NCI-H187 (cell line): ENCODE measurements at places on chromosomes 6 and 20.

DNA sequence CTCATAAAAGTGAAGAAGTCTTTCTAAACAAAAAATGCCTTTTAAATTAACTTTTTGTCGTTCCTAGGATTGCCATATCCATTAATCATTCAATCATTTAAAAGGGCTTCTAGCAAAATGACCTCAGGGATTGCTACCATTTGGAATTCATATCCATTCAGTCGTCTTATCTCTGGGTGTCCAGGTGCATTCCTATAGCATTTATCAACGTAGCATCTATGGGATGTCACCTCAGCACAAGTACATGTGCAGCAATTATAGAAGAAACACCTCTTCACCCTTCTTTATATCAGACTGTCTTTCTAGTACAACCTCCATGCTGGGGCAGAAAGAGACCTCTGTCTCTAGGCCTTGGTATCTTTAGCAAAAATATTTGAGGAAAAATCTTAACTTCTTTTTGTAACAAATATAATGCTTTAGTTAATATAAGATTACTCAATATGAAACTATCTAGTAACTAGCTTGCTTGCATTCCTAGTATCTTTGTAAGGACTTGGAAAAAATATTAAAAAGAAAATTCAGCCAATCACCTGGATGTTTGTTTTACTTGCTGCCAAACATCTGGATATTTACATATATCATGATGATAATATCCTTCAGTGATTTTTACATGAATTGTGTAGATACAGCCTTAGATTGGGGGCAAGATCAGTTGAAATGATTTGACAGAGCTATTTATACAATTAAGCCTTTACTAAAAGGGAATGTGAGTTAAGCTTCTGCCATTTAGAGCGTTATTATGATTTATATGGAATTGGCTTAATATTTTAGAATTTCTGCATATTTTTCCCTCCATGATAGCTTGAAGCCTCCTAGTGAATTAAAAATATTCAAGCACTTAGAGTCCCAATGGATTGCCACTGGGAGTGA is 356.8 kb downstream of the HDGFL1 start:
- no peak for DNase-seq

DNA sequence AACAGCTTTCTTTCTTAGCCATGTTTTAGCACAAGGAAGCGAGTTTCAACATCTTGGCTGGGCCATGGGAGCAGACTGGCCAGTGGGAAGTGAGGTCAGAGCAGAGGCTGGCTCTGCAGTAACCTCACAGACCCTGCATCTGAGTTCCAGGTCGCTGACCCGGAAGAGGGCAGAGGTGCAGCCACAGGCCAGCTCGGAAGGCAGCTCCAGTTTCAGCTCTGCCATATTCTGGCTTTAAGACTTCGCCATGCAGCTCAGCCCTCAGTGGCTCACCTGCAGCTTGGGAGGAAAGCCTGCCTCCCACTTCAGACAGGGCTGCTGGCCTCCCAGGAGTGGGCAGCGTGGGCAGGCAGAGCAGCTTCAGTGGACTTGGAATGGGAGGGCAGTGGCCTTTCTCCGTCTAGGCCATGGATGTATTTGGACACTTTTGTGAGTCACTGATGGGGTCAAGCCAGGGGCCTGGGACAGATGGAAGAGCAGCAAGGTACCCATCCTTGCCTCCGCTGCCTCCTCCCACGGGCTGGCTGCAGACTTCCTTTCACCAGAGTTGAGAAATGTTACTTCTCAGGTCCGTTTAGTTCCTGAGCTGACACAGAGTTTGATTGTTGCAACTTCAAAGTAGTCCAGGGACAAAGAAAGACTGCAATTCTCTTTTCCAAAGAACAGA is 18.5 kb downstream of the CST8 start:
- DNase-seq, result no peak

- no peak for DNase-seq
Observed at GRCh38 chr6:105804000-105804399, 282.1 kb upstream of the PRDM1 start.

- DNase-seq, result no peak
Observed at GRCh38 chr6:38057994-38058393, 238.5 kb downstream of the ZFAND3 start.

DNA sequence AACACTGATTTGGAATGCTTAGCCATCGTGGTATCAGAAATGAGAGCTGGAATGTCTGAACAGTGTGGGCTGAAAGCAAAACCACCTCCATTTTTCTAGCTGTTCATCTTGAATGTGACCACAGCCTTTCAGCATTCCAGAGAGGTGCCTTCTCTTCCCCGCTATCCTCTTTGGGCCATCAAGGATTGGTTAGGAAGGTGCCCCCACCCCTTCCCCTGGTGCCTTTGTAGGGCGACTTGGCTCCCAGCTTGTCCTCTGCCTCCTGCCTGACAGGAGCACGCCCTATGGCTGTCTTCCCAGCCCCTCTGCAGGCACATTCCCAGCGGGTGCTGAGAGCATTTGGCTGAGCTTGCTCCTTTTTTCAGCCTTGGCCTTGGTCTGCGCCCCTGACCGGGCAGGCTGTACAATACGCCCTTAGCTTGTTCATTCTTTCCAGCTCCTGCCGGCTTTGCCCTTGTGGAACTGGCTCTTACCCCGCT is 97.5 kb downstream of the ARMC2 start:
- DNase-seq, result no peak

DNA sequence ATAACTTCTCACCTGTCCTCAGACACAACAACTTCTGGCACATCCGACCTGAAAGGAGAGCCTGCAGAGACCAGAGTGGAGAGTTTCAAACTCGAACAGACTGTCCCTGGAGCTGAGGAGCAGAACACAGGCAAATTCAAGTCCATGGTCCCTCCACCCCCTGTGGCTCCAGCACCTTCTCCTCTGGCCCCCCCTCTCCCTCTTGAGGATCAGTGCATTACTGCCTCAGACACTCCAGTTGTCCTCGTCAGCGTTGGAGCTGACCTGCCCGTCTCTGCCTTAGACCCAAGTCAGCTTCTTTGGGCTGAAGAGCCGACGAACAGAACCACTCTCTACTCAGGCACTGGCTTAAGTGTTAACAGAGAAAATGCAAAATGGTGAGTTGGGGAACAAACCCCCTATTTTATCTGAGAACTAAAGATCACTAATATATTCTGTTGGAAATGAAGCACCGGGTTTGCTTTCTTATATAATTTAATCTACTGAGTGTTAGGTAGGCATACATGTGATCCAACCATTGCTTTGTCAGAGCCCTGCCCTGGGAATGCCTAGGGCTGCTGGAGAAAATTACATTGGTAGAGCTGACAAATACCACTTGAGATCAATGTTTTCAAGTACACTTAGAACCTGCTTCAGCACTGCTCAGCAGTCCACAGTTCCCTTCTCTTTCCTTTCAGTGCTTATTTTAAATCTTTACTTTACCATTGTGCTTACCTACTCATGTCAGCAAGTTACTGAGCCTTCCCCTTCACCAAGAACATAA is 77.5 kb upstream of the LTV1 start:
- DNase-seq, result peak; percentile 40

DNA sequence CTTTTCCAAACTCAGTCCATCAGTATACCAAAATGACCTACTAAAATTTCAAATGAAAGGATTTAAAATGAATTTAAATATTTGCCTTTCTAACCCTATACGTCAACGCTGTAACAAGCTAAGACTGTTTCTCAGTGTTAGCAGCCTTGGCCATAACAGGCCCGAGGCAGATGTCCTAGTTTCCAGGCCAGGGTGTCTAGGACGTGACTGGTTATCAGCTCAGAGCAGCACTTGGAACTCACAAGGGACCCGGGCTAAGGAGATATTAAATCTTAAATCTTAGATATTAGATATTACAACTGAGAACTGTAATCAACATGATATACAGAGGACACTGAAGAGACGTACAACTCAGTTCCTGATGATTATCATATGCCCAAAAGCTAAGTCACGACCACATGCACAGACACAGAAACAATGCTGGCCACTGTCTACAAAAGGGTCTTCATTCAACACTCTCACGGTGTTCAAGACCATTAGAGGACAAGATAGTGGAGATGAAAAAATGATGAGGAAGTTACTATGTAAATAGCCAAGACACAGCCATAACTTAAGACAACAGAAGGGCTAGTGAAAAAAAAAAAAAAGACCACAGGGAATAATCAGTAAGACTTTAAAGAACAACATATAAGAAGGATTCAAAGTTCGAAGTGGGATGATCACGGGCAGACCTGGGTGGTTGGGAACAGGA is at the start of gene CLDN20:
Gene CLDN20, plus strand, starts transcription at position 641 of the 691 bp plus-strand sequence. CDS start 11,707 bp downstream, outside the sequence.
- no peak for DNase-seq

DNA sequence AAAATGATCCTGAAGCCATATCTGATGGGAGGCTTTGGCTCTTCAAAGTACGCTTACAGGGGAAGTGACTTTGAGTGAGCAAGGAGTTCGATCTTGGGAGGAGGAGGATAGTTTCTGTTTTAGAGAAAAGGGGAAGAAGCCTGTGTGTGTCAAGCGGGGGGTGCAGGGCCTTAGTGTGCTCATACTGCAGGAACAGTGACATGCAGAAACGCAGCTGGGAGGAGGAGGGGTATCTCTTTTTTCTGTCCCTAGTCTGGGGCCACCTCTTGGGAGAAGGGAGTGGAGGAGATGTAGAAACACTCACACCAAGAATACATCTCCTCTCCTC is 19.8 kb downstream of the SIRPD start:
- no peak for DNase-seq

DNA sequence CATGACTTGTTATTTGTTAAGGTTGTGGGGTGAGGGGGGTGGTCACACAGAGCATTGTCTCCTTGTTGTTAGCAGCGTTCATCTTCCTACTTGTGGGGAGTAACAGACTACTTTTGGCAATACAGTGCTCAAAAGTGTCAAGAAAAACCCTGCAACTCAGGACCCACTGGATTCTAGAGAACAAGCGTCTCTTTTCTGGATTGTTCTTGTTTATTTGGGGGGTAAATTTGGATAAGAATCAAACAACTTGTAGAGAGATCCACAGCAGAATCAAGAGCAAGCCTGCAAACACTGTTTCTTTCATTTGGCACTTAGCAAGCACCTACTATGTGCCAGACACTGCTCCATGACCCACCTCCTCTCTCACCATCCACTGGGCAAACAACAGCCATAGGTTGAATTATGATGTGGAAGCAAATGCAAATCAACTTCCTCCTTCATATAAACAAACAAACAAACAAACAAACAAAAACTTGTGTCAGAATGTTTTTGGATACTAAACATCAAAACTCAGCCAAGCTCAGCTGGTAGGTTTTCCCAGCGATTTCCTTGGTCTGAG is 4.0 kb upstream of the NR2E1 start:
- DNase-seq, result no peak

- DNase-seq, result no peak
Observed at GRCh38 chr20:38277691-38278090, 17.2 kb upstream of the KIAA1755 start.

DNA sequence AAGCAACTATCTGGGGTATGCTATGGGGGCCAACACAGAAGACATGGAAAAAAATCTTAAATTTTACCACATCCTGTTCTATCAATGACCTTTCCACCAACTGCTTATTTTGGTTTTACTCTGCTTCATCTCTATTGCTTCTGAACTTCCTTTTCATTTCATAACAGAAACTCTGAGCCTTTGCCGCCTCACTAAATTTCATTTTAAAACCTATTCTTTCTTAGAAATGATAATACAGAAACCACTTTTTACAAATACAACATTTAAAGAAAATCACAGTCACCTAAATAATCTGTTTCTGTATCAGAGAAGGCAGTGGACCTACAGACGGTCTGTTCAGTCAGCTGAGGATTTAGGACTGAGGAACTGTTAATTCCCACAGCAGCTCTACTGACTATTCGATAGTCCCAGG is 117.5 kb downstream of the KCNQ5 start:
- DNase-seq, result no peak

DNA sequence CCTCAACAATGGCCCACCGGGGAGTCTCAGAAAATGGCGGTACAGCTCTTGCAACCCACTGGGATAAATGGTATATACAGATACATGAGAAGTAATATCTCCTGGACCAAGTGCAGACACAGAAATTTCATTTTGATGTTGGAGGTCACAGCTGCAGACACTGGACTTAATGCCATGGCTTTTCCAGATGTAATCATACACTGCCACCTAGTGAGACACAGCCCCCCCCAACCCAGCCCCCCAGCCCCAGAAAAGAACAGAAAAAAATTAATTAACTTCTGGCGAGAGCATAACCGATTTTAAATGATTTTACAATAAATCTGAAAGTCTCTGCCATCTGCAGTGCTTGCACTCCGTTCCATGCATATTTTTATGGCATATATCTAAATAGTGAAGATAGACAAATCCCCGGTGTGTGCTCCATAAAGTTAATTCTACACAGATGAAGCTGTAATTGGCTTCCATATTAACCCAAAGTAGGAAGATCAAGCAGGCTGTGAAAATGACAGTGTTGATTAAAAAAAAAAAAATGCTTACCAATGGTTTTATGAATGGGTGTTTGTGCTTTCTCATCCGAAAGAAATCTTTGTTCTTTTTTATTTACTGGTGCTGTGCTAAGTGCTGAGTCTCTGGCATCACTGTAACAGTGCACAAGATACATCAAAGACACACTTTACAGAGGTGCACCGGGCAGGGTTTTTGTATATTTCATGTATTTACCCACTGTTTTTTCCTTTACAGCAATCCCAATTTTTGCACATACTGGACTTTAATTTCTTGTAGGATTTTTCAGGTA is 804.1 kb downstream of the TFAP2A start:
- DNase-seq, result no peak

DNA sequence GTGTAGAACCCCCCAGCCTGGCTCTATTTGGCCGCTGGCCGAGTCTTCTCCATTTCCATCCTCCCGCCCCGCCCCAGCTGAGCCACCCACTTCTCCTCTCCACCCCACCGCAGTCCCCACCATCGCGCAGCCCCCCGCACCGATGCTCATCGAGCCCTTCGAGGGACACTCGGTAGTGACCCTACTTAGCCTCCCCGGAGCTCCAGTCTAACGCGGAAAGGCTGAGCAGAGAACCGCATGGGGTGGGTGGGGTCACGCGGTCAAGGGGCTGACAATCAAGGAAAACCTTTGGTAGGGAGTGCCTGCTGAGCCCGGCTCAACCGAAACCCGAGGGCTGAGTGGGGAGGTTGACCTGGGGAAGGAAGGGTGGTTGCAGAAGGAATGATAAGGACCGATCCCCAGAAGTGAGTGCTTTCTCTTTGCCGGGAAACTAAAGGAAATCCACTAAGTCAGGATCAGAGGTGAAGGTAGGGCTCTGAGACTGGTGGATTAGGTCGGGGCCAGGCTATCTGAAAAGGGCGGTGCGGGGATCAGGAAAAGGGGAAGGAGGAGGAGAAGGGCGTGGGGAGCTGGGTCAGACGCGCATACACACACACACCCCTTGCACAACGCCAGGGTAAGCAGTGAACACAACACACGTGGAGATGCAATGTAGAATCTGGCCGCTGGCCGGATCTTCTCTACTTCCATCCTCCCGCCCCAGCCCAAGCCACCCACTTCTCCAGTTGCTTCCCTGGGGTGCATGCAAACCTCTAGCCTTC is 49.8 kb downstream of the CPXM1 start:
- no peak for DNase-seq
